Stimulated activated CD4-positive, alpha-beta T cell treated with anti-CD3 and anti-CD28 coated beads, Interleukin-1b, Interleukin-23, amount 100 ng/mL, for 1 hour (primary cell): ENCODE measurements at places on chromosomes 4 and X.

DNA sequence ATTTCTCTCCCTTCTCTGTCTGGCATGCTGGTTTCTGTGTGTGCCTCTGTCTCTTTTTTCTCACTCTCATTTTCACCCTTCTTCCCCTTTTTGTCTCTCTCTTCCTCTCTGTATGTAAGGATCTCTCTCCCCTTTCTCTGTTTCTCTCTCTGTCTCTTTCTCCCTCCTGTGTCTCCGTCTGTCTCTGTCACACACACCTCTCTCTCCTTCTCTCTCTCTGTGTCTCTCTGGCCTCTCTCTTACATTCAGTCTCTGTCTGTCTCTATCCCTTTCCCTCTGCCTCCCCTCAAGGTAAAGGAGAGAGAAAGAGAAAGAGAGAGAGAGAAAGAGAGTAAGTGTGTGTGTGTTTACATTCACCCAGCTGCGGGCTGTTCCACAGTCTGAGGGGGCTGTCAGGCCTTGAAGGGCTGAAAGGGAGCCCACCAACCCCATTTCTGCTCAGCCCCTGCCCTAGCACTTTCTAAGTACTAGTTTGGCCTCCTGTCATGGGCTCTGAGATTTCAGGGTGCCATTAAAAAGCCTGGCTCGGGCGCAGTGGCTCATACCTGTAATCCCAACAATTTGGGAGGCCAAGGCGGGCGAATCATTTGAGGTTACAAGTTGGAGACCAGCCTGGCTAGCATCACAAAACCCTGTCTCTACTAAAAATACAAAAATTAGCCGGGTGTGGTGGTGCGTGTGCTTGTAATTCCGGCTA, 9.6 kb upstream of the TSPYL2 start:
- no peak for DNase-seq

DNA sequence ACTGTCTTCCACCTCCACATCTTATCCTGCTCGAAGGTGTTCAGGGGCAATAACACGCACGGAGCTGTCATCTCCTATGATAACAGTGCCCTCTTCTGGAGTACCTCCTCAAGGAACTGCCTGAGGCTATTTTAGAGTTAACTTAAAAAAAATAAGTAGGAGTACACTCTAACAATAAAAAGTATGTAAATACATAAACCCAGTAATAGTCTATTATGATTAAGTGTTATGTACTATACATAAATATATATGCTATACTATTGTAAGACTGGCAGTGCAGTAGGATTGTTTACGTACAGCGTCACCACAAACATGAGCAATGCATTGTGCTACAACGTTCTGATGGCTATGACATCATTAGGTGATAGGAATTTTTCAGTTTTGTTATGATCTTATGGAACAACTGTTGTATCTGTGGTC, 34.5 kb upstream of the TLR2 start:
- no peak for DNase-seq

GRCh38 chr4:168257768-168258167, 60.8 kb downstream of the DDX60 start:
- DNase-seq = no peak

DNA sequence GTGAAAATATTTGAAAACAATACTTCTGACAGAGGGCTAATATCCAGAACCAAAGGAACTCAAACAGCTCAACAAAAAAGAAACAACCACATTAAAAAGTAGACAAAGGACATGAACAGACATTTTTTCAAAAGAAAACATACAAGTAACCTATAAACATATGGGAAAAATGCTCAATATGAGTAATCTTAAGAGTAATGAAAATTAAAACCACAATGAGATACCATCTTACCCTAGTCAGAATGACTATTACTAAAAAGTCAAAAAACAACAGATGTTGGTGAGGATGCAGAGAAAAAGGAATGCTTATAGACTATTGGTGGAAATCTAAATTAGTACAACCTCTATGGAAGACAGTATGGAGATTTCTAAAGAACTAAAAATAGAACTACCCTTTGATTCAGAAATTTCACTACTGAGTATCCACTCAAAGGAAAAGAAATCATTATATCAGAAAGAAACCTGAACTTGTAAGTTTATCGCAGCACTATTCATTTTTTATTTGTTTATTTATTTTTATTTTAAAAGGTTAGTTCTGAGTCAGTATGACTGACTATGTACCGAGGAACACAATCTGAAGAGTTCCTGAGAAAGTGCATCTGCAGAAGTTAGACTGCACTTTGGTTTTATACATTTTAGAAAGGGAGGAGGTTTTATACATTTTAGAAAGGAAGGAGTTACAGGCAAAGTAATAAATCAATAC, 231.3 kb downstream of the INPP4B start:
- DNase-seq = no peak

- no peak for DNase-seq
Measured at GRCh38 chrX:105533951-105534350, 288.4 kb upstream of the NRK start.
